ENCODE measurements at places on chromosomes 3 and 15.

- DNase-seq = no peak
Observed at GRCh38 chr3:152309535-152310307, 41.0 kb downstream of the MBNL1 start.

DNA sequence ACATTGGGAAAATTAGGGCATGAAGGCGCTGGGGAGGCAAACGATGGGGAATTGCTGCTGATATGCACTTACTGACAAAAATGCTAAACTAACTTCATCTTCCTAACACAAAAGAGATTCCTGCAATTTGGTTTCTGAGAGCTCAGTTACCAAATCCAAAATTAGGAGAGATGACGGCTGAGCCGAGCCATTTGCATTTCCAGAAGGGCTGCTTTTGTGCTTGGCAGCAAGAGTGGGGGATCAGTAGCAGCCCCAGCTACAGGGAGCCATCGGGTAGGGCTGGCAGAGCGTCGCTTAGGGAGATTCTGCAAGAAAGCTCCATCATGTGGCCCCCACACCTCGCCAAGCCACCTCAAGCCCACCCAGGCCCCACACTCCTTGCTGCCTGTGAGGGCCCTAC lies 16.1 kb upstream of the DUSP7 start:
- DNase-seq = no peak

DNA sequence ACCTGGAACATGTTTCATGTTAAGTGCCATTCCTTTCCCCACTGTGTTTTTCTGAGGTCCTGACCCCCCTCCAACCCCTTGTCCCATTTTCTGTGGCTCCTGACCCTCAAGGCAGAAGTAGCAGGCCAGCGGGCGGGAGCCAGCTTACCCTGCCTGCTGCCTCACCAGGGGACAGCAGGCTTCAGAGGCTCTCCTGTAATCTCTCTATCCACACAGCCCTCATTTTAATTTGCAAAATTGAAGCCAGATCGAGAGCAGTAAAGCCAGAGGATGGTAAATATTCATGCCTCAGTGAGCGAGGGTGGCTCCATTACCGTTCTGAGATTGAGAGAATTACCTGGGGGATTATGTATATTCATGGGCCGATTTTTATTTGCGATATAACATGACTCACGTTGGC lies 147.6 kb downstream of the DNAJB8 start:
- peak; percentile 65 for DNase-seq

- DNase-seq = no peak
Observed at GRCh38 chr3:103247459-103247858, 812.6 kb downstream of the ZPLD1 start.

- no peak for DNase-seq
Observed at GRCh38 chr15:77454265-77454664, 33.6 kb downstream of the HMG20A start.

- no peak for DNase-seq
Observed at GRCh38 chr3:12832350-12833221, 8.8 kb downstream of the RPL32 start.

GRCh38 chr15:67501177-67501835 lies 19.6 kb upstream of the C15orf61 start:
- no peak for DNase-seq

GRCh38 chr15:23877502-23878412 lies 190.7 kb upstream of the NDN start:
- DNase-seq = peak; percentile 79

DNA sequence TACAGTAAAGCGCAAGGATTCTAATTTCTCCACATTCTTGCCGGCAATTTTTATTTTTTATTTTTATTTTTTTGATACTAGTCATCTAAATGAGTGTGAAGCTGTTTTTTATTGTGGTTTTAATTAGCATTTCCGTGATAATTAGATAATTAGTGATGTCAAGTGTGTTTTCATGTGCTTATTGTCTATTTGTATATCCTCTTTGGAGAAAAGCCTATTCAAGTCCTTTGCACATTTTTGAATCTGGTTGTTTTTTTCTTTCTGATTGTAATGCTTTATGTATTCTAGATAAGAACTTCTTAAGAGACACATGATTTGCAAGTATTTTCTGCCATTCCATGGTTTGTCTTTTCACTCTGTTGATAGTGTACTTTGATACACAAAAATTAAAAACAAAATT lies 16.1 kb downstream of the CTDSPL2 start:
- DNase-seq = no peak

DNA sequence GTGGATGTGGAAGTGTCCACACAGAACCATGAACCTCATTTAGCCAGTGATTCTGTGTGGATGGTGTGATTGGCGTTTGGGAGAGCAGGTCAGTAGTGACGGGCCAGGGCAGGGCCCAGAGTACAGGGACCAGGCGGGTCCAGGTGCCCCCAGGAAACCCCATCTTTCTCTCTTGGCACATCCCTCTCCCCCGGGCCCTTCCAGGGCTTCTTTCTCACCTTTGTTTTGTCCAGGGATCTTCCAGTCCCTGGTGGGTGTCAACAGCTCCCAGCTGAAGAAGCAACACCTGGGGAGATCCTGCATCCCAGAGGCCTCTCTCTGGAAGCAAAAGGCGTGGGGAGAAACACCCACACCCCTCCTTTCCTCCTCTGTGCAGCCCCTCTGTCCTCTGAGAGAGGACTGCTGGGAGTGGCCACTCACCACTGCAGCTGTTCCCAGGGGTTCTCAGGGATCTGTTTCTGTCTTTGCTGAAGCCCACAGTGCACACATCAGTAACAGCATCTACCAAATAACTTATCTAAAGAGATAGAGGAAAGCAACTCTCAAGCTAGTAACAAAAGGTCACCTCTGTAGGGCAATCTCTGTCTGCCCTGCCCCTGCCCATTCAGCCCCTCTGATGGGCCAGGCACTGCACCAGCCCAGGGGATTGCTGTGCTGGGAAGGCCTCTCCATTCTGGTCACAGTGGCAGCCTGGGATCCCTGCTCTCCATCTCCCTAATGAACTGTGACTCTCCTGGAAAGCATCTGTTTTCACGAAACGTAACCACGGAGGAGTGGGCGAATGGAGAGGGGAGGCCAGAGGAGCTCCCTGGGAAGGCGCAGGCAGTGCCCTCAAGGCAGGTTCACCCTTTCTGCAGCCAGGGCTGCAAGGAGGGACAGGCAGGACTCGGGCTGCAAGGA lies 98.3 kb upstream of the ALDH1A3 start:
- peak; percentile 67 for DNase-seq

GRCh38 chr15:69663982-69664381 lies 211.4 kb downstream of the RPLP1 start:
- no peak for DNase-seq

DNA sequence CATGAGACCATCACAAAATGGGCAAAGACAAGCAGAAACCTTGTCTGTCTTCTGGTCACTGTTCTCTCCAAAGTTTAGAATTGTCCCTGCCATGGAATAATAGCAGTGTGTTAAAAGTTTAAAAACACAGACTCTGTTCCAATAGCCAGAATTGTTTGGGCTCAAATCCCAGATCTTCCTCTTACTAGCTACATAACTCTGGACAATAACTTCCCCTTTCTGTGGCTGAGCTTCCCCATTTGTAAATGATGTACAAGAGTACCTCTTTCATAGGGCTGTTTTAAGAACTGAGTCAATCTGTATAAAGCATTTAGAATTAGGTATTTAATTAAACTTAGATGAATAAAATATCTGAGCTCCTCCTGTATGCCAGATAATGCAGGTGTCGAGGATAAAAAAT lies 623.0 kb downstream of the NTRK3 start:
- no peak for DNase-seq

- DNase-seq = no peak
Observed at GRCh38 chr15:90617171-90617570, 87.4 kb downstream of the CRTC3 start.

GRCh38 chr3:149647285-149647684 lies 10.5 kb downstream of the WWTR1 start:
- DNase-seq = no peak

DNA sequence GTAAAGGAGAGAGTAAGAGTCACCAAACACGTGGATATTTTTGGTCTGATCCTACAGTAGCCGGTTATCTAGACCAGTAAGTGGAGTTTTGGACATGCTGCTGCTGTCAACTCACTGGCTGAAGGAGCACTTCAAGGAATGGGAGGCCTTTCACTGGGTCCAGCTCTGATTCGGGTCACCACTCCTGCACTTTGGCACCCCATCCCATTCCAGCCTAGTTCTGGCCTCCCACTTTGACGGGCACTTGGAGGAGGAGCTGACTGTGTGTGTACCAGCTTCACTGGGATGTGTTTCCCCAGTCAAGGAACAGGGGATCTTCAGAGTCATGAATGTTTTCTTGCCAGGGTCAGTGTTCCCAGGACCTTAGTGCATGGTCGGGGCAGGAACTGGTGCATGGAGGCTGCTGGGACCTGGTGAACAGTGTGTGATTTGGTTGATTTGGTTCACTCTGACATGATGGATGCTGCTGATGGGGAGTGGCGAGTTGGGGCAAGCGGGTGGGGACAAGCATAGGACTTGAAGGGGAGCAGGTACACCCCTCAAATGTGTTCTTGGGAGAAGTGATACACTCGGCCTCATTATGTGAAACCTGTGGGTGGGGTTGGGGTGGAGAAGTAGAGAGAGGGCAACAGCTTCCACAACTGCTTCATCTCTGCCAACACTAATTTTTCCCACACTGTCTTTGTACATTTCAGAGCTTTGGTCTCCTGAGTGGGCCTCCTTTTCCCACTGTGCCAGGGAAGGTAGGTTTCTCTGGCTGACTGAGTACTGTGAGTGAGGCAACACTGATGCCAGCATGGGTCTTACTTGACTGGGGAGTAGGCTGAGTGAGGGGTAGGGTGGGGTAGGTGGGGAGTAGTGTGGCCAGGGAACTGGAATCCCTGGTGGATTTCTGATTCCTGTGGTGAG lies 64.0 kb downstream of the RGMA start:
- DNase-seq = no peak

GRCh38 chr15:68445351-68445750 lies 13.4 kb upstream of the ITGA11 start:
- no peak for DNase-seq

GRCh38 chr15:69031013-69032001 lies 16.8 kb downstream of the NOX5 start:
- DNase-seq = peak; percentile 77

- DNase-seq = no peak
Observed at GRCh38 chr15:81091889-81092558, 42.0 kb upstream of the CFAP161 start.

GRCh38 chr3:51380601-51381332 lies 4.3 kb upstream of the MANF start:
- DNase-seq = no peak

- DNase-seq = no peak
Observed at GRCh38 chr3:157204431-157204830, 44.5 kb upstream of the CCNL1 start.

DNA sequence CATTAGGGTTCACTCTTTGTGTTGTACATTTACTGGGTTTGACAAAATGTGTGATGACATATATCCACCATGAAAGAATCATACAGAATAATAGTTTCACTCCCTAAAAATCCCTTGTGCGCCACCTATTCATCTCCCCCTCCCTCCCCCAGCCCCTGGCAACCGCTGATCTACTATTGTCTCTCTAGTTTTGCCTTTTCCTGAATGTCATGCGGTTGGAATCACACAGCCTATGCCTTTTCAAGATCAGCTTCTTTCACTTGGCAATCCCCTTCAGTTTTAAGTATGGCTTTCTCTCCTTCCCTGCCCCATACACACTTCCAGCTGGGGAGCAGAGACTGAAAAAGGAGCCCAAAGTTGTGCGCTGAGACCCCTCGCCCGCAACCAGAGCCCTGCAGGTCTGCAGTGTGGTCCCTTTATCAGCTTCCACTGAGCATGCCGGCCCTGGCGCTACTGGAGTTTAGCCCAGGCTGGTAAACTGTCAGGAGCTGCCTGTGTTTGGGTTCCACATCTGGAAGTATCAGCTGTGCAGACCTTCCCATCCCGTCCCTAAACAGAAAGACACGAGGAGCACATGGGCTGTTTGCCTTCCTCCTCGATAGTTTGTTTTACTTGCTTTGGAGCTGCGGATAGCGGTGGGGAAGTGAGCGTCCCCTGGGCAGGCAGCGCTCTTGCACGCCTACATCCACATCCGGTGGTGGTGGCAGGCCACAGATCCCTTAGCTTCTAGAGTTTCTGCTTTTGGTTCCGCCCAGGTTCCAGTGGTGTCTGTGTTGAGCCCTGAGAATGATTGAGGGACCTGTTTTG lies 12.3 kb downstream of the BOC start:
- no peak for DNase-seq

DNA sequence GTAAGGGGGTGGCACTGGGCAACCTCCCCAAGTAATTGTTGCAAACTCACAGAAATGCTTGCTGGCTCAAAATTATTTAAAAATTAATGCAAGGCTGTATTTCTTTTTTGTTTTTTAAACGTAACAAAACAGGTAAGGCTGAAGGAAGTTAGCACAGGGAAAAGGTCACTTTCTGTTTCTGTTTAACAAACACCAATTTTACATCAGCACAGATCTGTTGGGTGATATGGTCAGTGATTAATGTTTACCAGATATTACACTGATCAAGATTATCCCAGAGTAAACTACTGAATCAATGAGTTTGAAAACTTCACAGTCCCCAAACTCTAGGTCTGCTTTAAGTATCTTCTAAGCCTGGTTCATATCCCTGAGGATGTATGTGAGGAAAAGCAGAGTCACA lies 558.0 kb downstream of the FOXP1 start:
- DNase-seq = no peak

DNA sequence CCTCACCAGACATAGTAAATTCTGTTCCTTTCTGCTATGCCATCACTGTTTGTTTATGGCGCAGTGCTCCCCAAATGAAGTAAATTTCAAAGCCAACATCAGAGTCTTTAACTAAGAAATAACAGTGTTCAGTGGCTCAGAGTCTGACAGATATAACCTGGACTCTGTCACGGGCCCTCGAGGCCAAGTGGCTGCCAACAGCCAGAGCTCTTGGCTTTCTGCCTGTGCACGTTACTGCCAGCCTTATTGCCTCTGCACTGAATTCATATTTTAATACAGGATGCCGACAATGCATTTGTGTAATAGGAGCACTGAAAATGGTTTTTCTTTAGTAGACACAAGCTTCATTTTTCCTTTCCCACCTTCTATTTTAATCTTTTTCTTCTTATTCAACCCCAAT lies 219.9 kb downstream of the NLGN1 start:
- peak; percentile 16 for DNase-seq

GRCh38 chr3:64203216-64203615 lies 22.1 kb downstream of the PRICKLE2 start:
- no peak for DNase-seq

DNA sequence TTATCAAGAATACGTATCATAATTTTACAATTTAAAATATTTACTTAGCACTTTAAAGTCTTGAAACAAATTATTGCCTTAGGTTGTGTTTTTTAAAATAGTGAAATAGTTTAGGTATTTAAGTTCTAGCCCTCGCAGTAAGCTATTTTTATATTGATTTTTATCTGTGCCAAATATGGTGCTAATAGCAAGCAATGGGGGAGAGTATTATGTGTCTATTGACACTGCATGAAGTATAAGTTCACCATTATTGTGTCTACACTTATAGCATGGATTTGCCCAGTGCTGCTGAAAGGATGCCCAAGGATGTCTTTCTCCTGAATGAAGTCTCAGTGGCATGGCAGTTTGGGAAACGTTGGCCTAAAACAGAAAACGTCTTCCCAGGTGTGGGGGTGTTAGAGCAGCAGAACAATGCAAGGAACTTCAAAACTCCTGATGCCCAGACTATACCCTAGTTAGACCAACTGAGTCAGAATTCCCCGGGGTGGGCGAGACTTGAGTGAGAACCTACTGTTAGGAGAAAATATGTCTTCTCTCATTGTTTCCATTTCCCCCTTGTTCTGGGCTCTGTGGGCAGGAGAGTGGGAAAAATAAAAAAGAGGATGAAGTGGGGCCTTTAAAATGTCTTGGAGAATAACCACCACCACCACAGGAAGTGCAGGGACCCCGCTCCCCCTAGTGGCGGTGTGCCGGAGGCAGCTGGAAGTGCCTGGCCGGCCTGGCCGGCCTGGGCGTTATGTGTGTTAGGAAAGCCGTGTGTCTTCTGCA lies 104.2 kb upstream of the SLC7A14 start:
- peak; percentile 88 for DNase-seq

All from BE2C (cell line).